Osteoblast (primary cell): ENCODE measurements at places on chromosomes 2 and 18. TPM values are rescaled to one million over a fixed set of nuclear protein-coding genes. Genes with fewer than 3 reads are reported as not detected.

- no peak for DNase-seq
Measured at GRCh38 chr2:221501210-221501882, 70.8 kb downstream of the EPHA4 start.

GRCh38 chr18:32257084-32257785, 67.4 kb downstream of the MEP1B start:
- peak; percentile 35 for DNase-seq

GRCh38 chr2:73981081-73982001, 3.4 kb upstream of the TET3 start:
- DNase-seq: peak; percentile 93

DNA sequence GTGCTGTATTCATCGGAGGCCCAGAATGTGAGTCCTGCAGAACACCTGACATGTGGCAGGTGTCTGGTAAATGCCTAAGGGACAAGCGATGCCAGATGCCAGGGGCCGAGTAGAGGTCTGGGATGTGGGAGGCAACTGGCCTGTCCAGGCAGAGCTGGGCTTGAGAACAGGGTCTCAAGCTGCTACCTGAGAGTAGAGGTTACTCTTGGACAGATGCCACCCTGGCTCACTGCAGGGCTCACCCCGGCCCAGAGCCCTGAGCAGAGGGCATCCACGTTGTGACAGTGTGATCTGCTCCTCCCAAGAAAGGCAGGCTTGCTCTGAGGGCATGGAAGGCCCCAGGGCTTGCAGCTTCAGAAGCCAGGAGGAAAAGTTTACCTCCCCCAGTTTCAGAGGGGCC, 692.0 kb upstream of the ID2 start:
- DNase-seq: no peak

The DNAH6 gene
- total RNA-seq: under 0.01 and 0.36 TPM in 2 replicates

GRCh38 chr18:62744076-62744968, 29.0 kb downstream of the PHLPP1 start:
- no peak for DNase-seq

GRCh38 chr2:3282056-3282998, 95.3 kb downstream of the EIPR1 start:
- peak; percentile 91 for DNase-seq

The REG3G gene
- not detected in 2 replicates for total RNA-seq

The ADCY3 gene
- 47.4 and 52.2 TPM in 2 replicates for total RNA-seq

DNA sequence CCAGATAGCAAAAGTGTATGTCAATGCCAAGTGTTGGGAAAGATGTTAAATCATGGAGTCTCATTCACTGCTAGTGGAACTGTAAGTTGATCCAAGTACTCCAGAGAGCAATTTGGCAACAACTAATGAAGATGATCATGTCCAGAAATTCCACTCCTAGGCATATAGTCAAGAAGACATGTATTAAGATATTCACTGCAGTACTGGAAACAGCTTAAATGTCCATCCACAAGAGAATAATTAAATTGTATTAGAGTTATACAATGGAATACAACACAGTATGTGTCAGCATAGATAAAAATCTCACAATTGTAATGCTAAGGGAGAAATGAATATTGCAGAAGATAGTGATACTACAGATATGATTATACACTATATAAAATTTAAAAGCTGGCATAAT, 15.2 kb upstream of the LBH start:
- DNase-seq: no peak

The SEMA4C gene
- 28.0 and 29.7 TPM in 2 replicates for total RNA-seq
